ENCODE measurements at places on chromosomes 3 and 15.
A peak's percentile ranks its signal among the peaks of the same experiment; 100 is the strongest.

DNA sequence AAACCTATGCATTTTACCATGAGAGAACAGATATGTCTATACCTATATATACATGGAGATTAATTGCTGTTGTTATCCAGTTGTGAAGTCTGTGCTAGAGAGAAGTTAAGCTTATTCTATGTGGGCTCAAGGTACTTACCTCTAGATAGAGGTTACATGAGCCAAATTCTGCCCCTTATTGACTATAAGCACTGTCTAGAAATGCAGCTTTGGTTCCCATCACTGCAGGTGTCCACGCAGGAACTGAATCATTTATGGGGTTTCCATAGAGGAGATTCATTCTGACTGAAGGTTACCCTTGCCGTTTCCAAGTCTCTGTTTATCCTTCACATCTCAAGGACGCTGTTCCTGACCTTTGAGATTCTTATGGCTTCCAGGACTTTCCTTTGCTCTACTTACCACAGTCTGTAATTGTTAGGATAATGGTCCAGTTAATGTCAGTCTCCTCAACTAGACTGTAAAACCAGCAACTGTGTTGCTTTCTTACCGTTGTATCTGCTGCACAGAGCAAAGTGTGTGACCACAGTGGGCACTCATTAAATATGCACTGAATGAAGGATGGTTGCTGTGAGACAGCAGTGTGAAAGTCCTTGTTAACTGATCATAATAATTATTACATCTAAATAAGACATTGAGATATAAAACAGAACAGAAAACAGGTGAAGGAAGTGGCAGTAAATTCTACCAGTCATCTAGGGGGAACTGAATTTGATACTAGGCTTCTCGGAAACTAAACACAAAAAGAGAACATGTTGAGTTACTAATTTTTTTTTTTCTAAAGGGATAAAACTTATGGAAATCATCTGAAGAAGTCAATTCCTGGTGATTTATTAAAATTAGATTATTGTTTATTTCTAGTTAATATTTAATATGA lies 44.0 kb upstream of the BCL6 start:
- no peak for ATAC-seq

DNA sequence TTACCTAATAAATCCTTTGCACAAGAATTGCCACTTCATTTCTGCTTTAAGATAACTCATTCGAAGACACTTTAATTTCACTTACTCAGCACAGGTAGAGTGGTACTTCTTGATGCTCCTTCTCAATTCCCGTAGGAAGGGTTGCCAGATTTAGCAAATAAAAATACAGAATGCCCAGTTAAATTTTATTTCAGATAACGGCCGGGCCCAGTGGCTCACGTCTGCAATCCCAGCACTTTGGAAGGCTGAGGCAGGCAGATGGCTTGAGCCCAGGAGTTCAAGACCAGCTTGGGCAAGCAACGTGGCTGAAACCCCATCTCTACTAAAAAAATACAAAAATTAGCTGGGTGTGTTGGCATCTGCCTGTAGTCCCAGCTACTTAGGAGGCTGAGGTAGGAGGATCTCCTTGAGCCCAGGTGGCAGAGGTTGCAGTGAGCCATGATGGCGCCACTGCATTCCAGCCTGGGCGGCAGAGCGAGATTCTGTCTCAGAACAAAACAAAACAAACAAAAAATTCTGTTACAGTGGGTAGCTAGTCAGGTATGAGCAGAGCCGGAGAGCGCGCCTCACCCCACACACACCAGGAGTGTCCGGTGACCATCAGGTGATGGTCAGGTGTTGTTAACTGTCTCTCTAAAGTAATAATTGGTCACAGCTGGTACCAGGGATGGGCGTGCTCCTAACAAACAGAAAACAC lies 92.8 kb downstream of the DNAH12 start:
- no peak for ATAC-seq

- no peak for ATAC-seq
These were observed 60.2 kb downstream of the NPTN start for GRCh38 chr15:73573037-73573436.

- no peak for ATAC-seq
These were observed 21.6 kb upstream of the VILL start for GRCh38 chr3:37968813-37969595.

DNA sequence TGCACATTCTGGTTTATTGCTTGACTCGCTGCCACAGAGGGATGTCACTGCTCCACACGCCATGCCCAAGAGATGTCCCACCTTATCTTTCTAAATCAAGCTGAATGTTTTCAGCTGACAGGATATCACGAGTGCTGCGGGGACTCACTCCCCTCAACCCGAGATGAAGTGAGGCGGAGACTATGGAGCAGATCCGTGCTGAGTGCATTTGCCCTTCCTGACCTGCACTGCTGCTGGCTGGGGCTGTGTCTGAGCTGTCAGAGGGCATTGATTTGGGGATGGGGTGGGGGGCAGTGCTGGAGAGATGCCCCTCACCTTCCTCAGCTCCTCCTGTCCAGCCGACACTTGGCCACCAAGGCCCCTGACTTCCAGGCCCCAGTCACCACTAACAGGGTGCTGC lies 40.5 kb upstream of the CSPG4 start:
- ATAC-seq: no peak

DNA sequence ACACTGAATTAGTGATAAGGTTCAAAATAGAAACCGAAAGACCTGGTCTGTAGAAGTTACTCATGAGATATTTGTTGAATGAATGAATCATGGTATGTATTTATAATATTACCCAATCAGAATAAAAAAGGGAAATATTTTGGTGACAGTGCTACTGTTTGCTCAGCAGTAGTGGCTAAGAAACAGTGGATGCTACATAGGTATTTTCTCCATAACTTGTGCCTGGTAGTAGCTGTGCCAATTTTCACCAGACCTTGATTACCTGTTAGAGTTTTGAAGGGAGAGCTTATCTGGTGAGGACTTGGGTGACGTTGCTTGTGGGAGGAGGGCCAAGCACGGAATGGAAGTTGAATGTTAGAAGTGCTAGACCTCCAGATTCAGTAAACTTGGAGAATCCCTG lies 14.3 kb downstream of the LIMD1 start:
- no peak for ATAC-seq

- peak; percentile 19 for ATAC-seq
These were observed 56.8 kb upstream of the SLC6A6 start for GRCh38 chr3:14345496-14346150.

GRCh38 chr3:57661404-57661803 lies 31.5 kb downstream of the DENND6A start:
- ATAC-seq: no peak

DNA sequence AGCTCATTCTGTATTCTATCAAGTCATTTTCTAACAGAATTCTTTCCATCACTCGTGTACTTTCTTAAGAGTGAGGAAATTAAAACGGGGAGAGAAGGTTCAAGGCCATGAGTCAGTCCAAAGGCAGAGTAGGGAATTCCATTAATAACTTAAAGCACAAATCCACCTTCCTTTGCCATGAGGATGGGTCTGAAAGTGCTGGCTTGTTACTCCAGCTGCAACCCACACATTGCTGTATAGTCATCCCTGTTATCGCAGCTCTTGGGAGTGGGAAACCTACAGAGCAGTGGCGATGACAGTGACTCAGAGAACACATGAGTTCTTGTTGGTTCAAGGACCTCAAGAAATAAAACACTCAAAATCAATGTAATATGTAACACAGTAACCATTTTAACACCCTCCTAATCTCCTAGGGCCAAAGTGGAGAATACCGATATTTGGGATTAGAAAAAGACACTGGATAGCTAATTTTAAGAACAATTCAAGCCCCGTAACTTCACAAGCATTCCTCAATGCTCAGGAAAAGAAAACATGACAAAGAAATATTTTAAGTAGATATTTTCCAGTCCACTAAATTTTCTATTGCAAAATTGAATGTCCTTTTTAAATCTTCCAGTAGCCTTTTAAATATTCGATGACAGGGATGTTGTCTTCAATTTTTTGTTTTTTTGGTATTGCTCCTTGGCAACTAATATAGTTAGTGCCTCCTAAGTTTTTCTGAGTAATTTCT lies 179.9 kb upstream of the THBS1 start:
- ATAC-seq: no peak

GRCh38 chr15:81091889-81092558 lies 42.0 kb upstream of the CFAP161 start:
- ATAC-seq: peak; percentile 100

- ATAC-seq: no peak
These were observed 43.9 kb downstream of the ONECUT1 start for GRCh38 chr15:52746162-52746757.

DNA sequence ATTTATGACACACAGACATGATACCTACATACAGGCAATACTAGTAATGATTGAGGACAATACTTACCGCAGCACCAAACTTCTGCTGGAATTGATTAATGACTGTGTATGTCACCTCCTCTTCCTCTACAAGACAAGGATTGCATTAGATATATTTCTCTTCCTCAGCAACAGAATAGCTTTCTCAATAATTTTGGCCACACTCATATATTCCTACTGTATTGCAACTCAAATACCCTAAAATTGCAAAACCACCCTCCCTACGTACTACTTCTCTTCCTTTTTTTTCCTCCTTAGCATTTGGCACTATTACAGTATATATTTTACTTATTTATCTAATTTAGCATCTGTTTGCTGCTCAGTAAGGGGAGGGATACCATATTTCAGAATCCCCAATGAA lies 14.8 kb downstream of the EXD1 start:
- ATAC-seq: no peak

GRCh38 chr3:96225494-96225893 lies 588.9 kb upstream of the EPHA6 start:
- no peak for ATAC-seq

DNA sequence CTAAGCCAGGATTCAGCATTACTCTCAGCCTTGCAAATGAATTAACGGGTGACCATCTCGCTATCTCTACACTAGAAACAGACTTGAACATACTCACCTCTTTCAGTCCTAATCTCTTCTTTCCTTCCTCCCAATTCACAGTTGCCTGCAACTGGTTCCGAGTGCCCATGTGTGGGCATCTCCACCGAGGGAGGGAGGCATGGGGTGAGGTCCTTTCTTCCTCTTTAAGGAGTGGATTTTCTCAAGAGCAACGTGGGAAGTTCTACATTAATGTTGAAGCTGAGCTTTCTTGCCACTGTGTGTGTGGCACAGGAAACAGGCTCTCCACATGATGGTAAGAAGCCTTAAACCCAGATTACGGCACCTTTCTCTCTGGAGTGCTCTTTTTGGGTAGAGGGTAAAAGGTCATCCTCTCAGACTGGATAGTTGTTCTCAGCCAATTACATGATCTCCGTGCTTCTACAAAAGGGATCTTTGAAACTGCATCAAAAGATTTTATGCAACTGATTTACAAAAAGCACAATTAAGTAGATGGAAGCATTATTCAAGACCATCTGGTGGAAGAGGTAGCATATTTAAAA lies 286.8 kb upstream of the NR2F2 start:
- ATAC-seq: no peak

- ATAC-seq: no peak
These were observed 19.2 kb downstream of the RARRES1 start for GRCh38 chr3:158713094-158713499.

- ATAC-seq: no peak
These were observed 271.7 kb upstream of the LRRC3B start for GRCh38 chr3:26350853-26351252.

GRCh38 chr15:40906091-40906990 lies 12.1 kb downstream of the VPS18 start:
- ATAC-seq: peak; percentile 89

DNA sequence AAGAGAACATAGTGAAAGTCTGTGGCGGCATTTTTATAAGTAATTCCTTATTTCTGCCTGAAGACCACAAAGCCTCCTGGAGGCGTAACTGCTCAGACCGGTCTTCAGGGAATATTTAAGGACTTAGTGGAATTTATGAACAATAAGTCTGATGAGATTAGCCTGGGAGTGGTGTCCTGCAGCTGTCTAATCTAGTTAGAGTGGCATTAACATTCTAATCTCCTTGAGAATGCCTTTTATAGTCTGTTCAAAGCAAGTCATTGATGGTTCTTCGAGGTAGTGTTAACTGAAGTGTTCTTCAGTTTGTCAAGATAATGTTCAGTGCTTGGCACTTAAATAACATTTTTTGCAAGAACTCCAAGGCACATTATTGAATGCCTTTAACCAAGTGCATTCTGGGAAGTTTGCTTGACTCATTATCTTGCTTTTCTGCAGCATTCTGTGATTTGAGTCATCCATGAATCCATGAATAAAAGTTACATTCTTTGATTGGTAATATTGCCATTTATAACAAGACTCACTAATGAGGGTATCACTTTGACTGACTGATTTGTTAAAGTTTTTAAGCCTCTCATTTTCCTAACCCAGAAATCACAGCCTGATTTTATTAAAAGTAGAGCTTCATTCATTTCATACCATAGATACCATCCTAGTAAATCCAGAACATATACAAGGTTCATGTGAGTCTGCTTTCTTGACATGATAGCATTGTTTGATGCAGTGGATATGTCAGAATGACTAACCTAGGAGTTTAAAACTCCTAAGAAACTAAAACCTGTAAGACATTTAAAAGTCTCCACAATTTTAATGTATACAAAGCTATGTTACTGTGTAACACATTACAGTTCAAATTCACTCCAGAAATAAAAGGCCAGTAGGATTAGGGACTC lies 12.5 kb downstream of the RBM5 start:
- peak; percentile 28 for ATAC-seq

DNA sequence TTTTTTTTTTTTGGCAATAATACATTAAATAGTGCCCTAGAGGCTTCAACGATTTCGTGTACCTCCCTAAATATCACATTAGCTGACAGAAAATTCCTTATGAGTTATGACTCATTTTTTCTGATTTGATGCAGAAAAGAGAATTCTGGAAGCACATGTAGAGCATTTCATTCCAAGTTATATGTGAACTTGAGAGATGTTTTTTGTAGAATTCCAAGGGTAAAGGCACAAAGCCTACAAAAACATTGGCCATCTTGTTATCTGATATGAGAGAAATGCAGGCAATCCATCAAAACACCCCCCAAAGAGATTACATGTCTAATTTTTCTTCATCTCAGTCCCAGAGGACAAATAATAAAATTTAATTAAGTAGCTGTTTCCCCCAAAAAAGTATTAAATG lies 6.7 kb upstream of the PFN2 start:
- peak; percentile 61 for ATAC-seq

- no peak for ATAC-seq
These were observed 119.4 kb downstream of the IQCH start for GRCh38 chr15:67373971-67374370.

- no peak for ATAC-seq
These were observed 12.5 kb downstream of the NR1I2 start for GRCh38 chr3:119794401-119794800.

DNA sequence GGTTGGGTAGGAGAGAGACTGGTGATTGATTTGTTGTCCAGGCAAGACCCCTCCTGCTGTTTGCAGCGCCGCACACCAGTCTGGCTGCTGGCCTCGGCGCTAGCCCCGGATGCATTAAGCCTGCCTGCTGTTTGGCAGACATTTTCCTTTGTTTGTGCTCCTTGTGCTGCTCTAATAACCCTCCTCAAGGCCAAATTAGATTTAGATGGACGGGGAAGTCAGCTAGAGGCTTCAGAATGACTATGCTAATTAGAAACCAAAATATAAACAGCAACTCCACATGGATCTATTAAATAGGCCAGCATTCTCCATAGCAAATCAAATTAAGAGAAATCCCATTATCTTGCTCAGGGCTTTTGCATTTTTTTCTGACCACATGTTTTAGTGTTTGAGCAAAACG lies 445.2 kb downstream of the SQOR start:
- peak; percentile 47 for ATAC-seq

GRCh38 chr15:76293361-76293760 lies 17.9 kb downstream of the ETFA start:
- ATAC-seq: no peak

Data from SK-N-SH treated with all-trans-retinoic acid at 6 μM for 48 hours (cell line).